SJSA1 (cell line): ENCODE measurements at places on chromosomes 6 and 20.

DNA sequence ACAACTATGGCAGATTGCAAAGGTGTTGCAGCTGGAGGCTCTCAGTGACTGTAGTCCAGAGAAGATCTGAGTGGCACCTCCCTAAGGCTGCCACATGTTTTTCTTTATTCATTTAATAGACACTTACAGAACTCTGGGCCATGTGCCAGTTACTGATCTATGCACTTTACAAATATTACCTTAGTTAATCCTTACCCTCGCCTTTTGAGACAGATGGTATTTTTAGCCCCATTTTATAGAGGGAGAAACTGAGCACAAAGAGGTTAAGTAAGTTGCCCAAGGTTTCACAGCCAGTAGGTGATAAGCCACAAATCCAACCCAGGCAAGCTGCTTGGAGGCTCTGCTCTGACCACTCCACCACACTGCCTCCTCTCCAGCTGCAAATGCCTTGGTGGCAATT, 6.5 kb upstream of the SCRT2 start:
- DNase-seq = no peak

- no peak for DNase-seq
These were observed 304.9 kb downstream of the CDH26 start for GRCh38 chr20:60262967-60263603.

DNA sequence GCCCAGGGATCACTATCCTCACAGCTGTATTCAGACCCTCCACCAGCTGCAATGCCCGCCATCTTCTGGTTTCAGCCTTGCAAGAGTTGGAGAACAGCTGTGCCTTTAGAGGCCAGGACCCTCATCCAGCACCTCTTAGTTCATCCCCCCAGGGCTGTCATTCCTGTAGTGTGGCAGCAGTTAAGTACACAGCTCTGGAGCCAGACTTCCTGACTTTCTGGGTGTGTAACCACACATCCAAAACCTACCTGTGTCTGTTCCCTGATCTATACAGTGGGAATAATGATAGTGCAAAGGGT, 452 bp upstream of the TREM2 start:
- DNase-seq = no peak

GRCh38 chr6:20932284-20932683, 398.0 kb downstream of the CDKAL1 start:
- DNase-seq = no peak

GRCh38 chr6:101728388-101728787, 334.9 kb downstream of the GRIK2 start:
- DNase-seq = no peak

DNA sequence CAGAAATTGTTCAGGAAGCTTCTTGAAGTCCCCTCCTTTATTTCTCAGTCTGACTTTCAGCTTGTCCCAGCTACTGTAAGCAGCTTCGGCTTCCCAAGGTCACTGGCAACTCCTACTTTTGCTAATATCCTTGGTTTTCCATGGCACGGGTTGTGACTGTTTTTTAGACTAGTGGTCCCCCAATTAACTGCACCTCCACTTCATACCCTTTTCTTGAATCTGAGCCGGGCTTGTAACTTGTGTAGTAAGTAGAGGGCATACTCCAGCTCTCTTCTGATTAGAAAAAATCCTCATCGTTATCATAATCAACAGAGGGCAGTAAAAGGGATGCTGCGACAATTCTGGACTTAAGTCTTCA, 162.3 kb upstream of the TNFAIP3 start:
- DNase-seq = no peak

- DNase-seq = no peak
These were observed 672 bp downstream of the SIRPA start for GRCh38 chr20:1895674-1896483.

- peak; percentile 52 for DNase-seq
These were observed 81.9 kb downstream of the FIG4 start for GRCh38 chr6:109772883-109773431.

DNA sequence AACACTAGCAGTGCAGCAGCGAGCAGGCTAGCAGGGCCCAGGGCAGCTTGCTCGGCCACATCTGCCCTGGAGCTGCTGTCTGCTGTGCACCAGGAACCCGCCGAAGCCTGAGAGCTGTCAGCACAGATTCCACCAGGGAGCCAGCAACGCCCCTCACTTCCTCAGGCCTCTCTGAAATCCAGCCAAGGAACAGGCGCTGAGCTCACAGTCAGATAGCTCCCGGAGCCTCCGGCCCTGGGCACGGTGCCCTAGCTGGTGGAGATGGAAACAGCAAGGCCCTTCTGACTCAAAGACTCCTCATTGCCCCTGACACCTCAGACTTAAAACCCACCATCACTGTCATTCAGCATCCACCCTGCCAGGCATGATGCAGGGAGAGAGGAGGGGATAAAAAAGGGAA, 839.4 kb downstream of the MAFB start:
- no peak for DNase-seq

- DNase-seq = no peak
These were observed 149.7 kb downstream of the KIF16B start for GRCh38 chr20:16423311-16424212.

DNA sequence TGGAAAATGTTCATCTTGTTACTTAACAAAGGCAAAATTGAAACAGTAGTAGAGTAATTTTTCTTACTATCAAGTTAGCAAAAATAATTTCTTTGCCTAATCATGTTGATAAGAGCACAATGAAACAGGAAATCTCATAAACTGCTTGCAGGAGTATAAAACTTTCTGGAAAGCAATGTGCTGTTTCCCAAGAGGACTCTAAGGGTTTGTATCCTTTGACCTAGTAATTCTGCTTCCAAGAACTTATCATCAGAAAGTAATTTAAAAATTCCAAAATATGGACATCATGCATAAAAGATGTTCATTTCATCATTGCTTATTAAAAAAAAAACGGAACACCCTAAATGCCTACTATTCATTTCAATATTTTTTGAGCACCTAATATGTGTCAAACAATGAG, 46.1 kb upstream of the TNFAIP3 start:
- DNase-seq = no peak

DNA sequence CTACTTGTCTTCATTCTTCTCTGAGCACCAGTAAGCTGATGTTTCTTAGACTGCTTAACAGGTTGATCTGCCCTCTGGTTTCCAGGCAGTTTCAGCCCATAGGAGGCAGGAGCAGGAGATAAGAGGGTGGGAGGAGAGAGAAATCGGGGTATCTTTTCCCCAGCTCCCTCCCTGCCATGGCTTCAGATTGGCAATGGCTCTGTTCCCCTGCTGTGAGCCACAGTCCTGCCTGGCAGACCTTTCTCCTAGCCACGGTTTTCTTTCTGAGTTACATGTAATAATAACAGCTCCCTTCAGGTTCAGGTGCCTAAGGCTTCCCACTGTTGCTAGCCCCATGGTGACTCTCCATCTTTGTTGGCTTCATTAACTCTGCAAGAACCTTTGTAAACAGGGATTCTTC, 115.3 kb downstream of the CD83 start:
- no peak for DNase-seq

GRCh38 chr6:41557335-41557734, 11.2 kb downstream of the FOXP4 start:
- no peak for DNase-seq

- no peak for DNase-seq
These were observed 49.6 kb upstream of the CCDC28A start for GRCh38 chr6:138724015-138724414.

- DNase-seq = no peak
These were observed 83.2 kb downstream of the LAMP5 start for GRCh38 chr20:9597547-9597946.
